Stimulated activated CD8-positive, alpha-beta memory T cell treated with anti-CD3 and anti-CD28 coated beads, Interleukin-15, amount 100 ng/mL, for 4 hours (primary cell): ENCODE measurements at places on chromosomes 1 and 21.
A peak's percentile ranks its signal among the peaks of the same experiment; 100 is the strongest.

GRCh38 chr1:2314803-2315673 is 76.3 kb downstream of the MORN1 start:
- peak; percentile 26 for DNase-seq

DNA sequence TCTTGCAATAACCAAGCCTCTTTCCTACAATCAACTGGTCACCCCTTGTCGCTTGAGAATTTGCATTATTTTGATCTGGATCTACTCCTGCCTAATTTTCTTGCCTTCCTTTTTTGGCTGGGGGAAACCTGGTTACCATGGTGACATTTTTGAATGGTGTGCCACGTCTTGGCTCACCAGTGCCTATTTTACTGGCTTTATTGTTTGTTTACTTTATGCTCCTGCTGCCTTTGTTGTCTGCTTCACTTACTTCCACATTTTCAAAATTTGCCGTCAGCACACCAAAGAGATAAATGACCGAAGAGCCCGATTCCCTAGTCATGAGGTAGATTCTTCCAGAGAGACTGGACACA is 743 bp downstream of the GPR52 start:
- no peak for DNase-seq

DNA sequence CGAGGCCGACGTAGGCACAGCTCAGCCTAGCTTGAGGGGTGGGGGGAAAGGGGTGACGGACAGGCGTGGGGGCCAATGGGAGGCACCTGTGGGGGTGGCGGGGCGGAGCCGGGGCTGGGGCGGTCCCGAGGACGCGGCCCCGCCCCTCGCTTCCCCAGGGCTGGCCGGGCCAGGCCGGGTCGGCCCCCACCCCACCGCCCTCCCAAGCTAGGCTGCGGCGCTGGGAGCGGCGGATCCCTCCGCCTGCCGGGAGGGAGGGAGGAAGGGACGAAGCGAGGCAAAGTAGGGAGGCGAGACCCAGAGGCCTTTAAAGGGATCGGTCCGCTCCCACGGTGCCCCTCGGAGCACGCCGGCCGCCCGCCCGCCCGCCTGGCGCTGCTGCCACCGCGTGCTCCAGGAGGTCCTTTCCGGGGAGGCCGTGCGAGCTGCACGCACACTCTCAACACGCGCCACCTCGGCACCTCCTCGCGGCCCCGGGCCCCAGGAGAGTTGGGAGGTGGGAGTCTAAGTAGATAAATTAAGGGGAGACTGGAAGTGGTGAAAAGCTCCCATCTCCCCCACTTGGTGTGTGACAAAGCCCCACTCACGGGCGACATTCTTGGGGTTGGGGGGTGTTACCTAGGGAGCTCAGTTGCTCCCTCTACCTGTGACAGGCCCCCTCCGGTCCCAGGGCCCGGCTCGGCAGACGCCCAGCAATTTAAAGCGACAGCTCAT is 375 bp upstream of the MEF2D start:
- DNase-seq: peak; percentile 84

DNA sequence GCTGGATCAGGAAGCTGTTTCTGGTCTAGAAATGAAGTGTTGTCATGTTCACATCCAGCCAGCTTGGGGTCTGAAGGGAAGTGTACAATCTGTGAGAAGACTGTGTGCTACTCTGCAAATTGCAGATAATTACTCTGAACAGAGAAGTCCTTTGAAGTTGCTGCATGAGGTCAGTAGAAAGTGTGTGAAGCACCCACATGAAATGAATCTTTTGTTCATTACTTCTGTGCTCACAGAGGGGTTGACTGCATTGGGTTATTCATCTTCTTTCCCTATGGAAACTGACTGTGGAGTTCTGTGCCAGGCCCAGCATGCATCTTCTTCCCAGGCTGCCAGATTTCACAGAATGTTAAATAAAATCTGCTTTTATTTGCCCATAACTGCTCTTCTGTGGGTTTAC is 47.1 kb downstream of the CTH start:
- no peak for DNase-seq

DNA sequence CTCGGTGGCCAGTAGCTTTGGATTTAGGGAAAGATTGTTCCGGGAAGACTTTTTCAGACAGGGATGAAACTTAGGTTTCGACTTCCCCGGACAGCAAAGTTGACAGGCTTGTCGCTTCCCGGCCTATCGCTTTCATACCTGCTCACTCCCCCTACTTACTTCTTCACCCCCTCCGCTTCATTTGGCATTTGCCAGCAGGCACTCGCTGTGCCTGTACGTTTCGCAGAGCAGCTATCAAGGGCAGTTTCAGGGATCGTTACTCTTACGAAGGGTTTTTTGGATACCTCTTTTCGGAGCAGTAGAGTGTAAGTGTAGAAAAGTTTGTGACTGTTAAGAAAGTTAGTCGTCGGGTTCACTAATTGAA is 393 bp downstream of the BLZF1 start:
- peak; percentile 16 for DNase-seq

GRCh38 chr1:170145770-170146676 is at the start of gene NTMT2:
Gene NTMT2 (plus strand): TSS chr1:170145959. CDS start chr1:170146108, 149 bp downstream.
- DNase-seq: no peak

DNA sequence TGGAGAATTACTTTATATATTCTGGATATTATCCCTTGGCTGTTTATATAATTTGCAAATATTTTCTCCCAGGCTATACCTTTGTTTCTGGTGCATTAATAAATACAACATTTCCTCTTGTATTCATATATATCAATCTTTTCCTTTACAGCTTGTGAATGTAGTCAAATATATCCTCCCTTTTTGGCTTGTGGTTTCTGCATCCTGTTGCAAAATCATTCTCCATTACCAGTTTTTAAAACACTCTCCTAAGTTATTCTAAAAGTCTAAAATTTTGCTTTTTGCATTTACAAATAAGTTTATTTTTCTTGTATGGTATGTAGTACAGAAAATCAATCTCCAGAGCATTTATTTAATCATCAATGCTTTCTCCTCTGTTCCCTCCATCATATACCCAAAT is 909.4 kb downstream of the ADGRL2 start:
- no peak for DNase-seq

- DNase-seq: no peak
Observed at GRCh38 chr21:45252448-45252925, 35.2 kb downstream of the POFUT2 start.

- DNase-seq: no peak
Observed at GRCh38 chr1:225565847-225566246, 87.1 kb downstream of the ENAH start.
